CD8-positive, alpha-beta memory T cell (primary cell): ENCODE measurements at places on chromosomes 12 and 14. TPM values are rescaled to one million over a fixed set of nuclear protein-coding genes. Genes with fewer than 3 reads are reported as not detected.
A peak's percentile ranks its signal among the peaks of the same experiment; 100 is the strongest.

RNASE7 gene
- total RNA-seq = not detected

DNA sequence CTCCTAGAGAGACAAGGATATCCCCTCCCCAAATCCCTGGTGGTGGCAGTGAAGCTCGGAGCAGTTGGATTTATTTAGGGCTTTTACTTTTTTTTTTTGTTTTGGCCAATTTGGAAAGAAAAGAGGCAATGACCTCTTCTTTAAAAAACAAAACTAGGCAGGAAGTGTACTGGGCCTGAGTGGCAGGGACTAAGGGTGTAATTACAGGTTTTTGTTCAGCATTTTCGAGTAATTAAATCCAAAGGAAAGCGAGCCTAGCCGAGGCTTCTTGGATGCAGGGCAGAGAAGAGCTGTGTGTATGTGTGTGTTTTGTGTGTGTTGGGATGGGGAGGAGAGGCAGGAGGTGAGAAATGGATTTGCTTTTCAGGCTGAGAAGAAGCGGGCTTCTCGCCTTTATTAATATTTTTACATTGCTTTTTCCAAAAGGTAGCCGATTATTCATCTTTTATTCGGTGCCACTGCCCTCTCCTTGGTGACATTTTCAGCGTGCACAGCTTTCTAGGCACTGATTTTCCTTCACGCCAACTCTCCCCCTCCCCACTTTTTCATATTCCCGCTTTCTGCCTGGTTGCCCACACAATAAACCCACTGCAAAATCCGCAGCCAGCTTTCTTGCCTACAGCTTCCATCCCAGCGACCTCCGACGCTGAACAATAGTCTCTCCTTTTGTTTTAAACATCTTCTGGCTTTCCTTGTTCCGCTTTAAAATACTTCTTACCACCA, 8.9 kb upstream of the IRF2BPL start:
- H3K27me3 ChIP-seq = no peaks in the 10 kb centered on the region
- H3K4me3 ChIP-seq = peak overlapping the region; percentile 19
- H3K4me1 ChIP-seq = peaks cover 72% of the 10 kb centered on the region
- no peaks in the 10 kb centered on the region for H3K36me3 ChIP-seq
- no peak overlapping the region for H3K27ac ChIP-seq

TCL1A gene
- not detected for total RNA-seq

DNA sequence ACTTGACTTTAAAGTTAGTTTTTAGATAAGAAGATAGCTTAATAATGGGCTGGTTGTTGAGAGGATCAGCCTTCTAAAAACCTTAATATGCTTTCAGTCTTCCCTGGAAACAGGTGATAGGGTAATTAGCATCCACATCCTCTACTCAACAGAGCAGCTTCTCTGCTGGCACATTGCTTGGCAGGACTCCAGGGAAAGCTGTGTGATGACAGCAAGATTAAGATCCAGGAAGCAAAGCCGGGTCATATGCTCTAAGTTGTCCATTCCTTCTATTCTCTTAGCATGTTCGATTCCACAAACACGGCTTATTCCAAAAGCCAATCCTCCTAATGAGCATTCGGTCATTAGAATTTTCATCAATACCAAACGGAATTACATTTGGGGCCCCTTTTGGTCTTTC, 87.0 kb downstream of the HMGA2 start:
- DNase-seq = no peak
- H3K27ac ChIP-seq = no peak overlapping the region
- H3K4me3 ChIP-seq = no peak overlapping the region
- no peaks in the 10 kb centered on the region for H3K36me3 ChIP-seq
- H3K27me3 ChIP-seq = no peaks in the 10 kb centered on the region
- no peaks in the 10 kb centered on the region for H3K4me1 ChIP-seq

- H3K4me1 ChIP-seq = no peaks in the 10 kb centered on the region
- no peaks in the 10 kb centered on the region for H3K27me3 ChIP-seq
- H3K27ac ChIP-seq = no peak overlapping the region
- H3K36me3 ChIP-seq = no peaks in the 10 kb centered on the region
- H3K4me3 ChIP-seq = no peak overlapping the region
Measured at GRCh38 chr12:20631711-20632110, 63.4 kb upstream of the SLCO1C1 start.

GRCh38 chr14:96904201-96904600, 107.0 kb downstream of the VRK1 start:
- no peaks in the 10 kb centered on the region for H3K4me1 ChIP-seq
- no peaks in the 10 kb centered on the region for H3K36me3 ChIP-seq
- no peak overlapping the region for H3K27ac ChIP-seq
- no peak overlapping the region for H3K4me3 ChIP-seq
- H3K27me3 ChIP-seq = no peaks in the 10 kb centered on the region

DNA sequence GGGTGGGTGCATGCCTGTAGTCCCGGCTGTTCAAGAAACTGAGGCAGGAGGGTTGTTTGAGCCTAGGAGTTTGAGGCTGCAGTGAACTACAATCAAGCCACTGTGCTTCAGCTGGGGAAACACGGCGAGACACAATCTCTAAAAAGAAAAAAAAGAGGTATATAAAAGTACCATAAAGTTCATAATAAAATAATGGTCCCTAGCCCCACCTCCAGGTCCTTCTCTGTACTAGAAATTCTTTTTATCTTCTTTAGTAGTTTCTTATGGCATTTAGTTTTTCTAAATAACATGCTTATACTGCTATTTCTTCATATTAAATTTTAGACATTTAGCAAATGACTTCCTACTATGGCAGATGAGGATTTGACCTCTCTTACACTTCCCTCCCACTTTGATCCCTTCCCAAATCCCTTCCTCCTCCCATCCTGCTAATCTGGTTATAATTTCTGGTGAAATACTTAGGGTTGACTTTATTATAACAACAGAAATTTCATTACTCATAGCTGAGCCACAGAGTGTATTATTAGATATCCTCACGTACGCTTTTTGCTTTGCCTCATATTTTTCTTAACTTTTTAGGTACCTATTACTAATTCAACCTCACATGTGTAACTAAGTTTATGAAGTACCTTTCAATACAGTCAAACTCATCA, 94.7 kb downstream of the SLC41A2 start:
- H3K4me1 ChIP-seq = no peaks in the 10 kb centered on the region
- DNase-seq = no peak
- no peak overlapping the region for H3K27ac ChIP-seq
- H3K4me3 ChIP-seq = no peak overlapping the region
- no peaks in the 10 kb centered on the region for H3K36me3 ChIP-seq

DNA sequence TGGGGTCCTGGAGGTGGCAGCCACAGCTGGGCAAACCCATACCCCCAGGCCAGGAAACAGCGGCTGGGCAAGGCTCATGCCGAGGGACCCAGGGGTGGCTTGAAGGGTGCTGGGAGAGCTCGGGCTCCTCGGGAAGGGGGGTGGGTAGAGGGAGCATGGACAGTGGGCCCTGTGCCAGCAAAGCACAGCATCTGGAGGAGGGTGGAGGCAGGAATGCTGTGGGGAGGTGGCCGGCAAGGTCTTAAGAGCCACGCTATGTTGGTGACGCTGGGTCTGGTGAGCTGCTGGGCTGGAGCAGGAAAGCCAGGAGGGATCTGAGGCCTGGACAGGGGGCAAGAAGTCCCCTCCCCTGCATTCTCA, 48.2 kb upstream of the DLK1 start:
- no peaks in the 10 kb centered on the region for H3K4me1 ChIP-seq
- H3K27me3 ChIP-seq = no peaks in the 10 kb centered on the region
- H3K36me3 ChIP-seq = no peaks in the 10 kb centered on the region
- peak overlapping the region; percentile 64 for H3K27ac ChIP-seq
- no peak for DNase-seq
- no peak overlapping the region for H3K4me3 ChIP-seq

GRCh38 chr12:122862872-122863701, 27.8 kb downstream of the HIP1R start:
- H3K27ac ChIP-seq = no peak overlapping the region
- peak; percentile 11 for DNase-seq
- no peaks in the 10 kb centered on the region for H3K36me3 ChIP-seq
- H3K4me1 ChIP-seq = no peaks in the 10 kb centered on the region

GRCh38 chr12:80857311-80857710, 80.4 kb downstream of the LIN7A start:
- H3K27ac ChIP-seq = no peak overlapping the region
- no peak overlapping the region for H3K4me3 ChIP-seq
- H3K4me1 ChIP-seq = no peaks in the 10 kb centered on the region
- no peaks in the 10 kb centered on the region for H3K27me3 ChIP-seq

GRCh38 chr12:122888232-122888752, 7.6 kb downstream of the VPS37B start:
- peak overlapping the region; percentile 42 for H3K4me3 ChIP-seq
- H3K36me3 ChIP-seq = no peaks in the 10 kb centered on the region
- DNase-seq = peak; percentile 27
- H3K27me3 ChIP-seq = no peaks in the 10 kb centered on the region
- peak overlapping the region; percentile 48 for H3K27ac ChIP-seq

- no peak overlapping the region for H3K4me3 ChIP-seq
- no peak overlapping the region for H3K27ac ChIP-seq
- DNase-seq = no peak
- H3K4me1 ChIP-seq = no peaks in the 10 kb centered on the region
Measured at GRCh38 chr12:24905431-24905830, 43.5 kb downstream of the BCAT1 start.

GRCh38 chr12:89354612-89355067, 2.3 kb upstream of the DUSP6 start:
- no peak overlapping the region for H3K27ac ChIP-seq
- H3K36me3 ChIP-seq = no peaks in the 10 kb centered on the region
- H3K4me1 ChIP-seq = peaks cover 30% of the 10 kb centered on the region
- peak overlapping the region; percentile 66 for H3K4me3 ChIP-seq
- no peaks in the 10 kb centered on the region for H3K27me3 ChIP-seq
- no peak for DNase-seq

DNA sequence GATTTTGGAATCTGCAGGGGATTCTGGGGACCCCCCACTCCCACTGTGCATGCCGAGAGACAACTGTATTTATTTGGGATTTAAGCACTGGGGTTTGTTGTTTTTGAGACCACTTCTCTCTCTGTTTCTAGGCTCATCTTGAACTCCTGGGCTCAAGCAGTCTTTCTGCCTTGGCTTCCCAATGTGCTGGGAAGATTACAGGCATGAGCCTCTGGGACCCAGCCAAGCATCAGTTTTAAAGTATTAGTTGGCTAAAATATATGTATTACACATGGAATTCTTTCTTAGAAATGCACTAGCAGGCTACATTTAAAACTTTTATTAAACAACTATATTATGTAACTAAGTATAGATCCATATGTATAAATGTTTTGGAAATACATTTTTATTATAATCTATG, 78.3 kb downstream of the AEBP2 start:
- H3K4me1 ChIP-seq = no peaks in the 10 kb centered on the region
- no peak overlapping the region for H3K27ac ChIP-seq

- no peaks in the 10 kb centered on the region for H3K4me1 ChIP-seq
- no peaks in the 10 kb centered on the region for H3K36me3 ChIP-seq
- H3K27ac ChIP-seq = no peak overlapping the region
- H3K4me3 ChIP-seq = no peak overlapping the region
- H3K27me3 ChIP-seq = no peaks in the 10 kb centered on the region
Measured at GRCh38 chr12:27620121-27620520, 76.1 kb upstream of the REP15 start.

GRCh38 chr12:31106101-31106803, 32.6 kb downstream of the DDX11 start:
- H3K4me1 ChIP-seq = no peaks in the 10 kb centered on the region
- H3K27ac ChIP-seq = no peak overlapping the region
- no peak overlapping the region for H3K4me3 ChIP-seq
- H3K36me3 ChIP-seq = no peaks in the 10 kb centered on the region
- no peak for DNase-seq

DNA sequence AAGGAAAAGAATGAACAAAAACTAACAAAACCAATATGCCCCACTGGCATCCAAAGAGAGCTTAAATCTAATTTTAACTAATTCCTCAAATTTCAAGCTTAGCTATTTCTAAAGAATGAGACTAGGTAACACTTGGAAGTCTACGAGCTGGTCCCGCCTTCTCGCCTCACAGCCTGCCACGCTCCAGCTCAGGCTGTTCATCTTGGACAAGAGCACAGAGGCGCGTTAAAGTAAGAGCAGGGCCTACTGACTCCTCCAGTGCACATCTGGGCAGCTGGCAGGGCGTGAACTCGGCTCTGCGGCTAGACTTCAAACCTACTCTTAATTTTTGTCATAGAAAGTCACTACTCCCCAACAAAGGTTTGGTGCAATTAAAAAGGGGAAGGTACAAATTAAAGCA, 64.6 kb downstream of the DICER1 start:
- H3K27me3 ChIP-seq = no peaks in the 10 kb centered on the region
- H3K36me3 ChIP-seq = peaks cover 46% of the 10 kb centered on the region
- H3K27ac ChIP-seq = no peak overlapping the region
- DNase-seq = no peak
- H3K4me3 ChIP-seq = no peak overlapping the region
